ENCODE measurements at places on chromosomes 6 and 20.

DNA sequence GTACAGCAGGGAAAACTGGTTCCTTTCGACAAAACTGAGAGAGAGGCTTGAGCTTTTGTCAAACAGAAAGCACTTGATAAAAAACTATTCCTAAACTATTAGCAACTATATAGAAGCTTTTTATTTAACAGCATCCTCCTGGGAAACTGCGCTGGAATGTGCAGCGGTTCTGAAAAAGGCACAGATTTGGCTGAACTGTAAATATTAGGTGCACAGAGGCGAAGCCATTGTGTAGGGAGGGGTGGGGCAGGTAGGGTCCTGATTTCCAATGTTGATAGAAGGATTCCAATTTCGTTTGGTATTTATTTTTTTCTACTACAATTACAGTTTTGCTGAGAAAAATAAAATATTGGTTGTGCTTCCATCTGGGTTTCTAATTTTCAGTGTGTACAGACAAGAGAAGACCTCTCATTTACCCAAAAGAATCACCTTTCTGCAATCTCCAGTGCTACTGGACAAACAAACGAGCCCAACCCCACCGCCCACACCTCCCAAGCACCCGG lies 698 bp upstream of the SH3BGRL2 start:
- no peak for DNase-seq

DNA sequence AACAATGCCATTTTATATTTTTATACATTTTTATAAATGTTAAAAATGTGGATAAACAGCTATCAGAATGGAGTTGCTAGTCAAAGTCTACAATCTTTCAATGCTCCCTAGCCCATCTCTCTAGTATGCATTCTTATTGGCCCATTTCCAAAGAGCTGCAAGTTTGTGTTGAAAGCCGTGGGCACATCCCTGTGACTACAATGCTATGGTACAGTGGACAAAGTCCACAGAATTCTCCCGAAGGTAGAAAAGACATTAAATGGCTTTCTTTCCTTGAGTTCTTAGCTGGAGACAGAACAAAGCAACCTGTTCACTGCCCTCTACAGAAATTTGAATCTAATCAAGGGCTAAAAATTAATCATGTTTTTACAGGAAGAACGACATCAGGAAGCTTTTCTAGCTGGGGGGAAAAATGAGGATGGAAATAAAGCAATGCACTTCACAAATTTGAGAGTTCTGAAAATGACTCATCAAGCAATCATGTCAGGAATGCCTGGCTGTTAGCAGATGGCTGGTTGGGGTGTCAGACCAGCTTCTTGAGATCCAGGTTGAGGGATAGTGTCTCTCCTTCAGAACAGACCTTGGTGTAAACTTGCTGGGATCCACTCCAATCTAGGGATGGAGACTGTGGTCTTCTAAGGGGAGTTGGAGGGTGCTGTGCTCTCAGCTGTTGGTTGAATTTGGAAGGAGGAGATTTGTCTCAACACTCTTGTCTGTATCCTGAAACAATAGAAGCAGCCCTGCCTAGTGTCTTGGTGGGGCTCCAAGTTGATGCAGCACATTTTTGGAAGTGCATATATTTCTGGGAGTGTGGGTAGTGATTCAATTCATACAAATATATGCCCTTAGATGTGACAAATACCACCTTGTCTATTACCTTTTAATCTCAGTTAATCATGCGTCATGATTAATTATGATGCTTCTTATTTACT lies 143.4 kb upstream of the PHACTR1 start:
- peak; percentile 79 for DNase-seq

DNA sequence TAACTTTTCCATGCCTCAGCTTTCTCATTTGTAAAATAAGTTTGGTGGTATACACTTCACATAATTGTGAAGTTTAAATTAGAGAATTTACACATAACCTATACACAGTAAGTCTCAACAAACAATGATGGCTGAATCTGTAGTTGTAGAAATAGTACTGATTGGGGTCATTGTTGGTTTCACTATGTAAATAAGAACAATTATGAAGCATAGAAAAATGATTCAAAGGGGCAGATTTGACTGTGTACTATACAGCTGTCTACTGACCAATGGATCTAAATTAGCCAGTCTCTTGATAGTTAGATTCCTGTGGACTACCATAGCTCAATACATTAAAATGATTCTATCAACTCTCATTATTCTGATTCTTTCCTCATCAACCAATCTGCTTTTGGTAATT lies 181.1 kb upstream of the STXBP5 start:
- DNase-seq = no peak

- no peak for DNase-seq
Observed at GRCh38 chr20:22511943-22512910, 72.1 kb downstream of the FOXA2 start.

- no peak for DNase-seq
Observed at GRCh38 chr20:1320902-1321653, 7.9 kb downstream of the SDCBP2 start.

GRCh38 chr6:137495703-137496336 lies 1.6 kb upstream of the OLIG3 start:
- no peak for DNase-seq

- no peak for DNase-seq
Observed at GRCh38 chr6:14118446-14118845, 874 bp downstream of the CD83 start.

- DNase-seq = no peak
Observed at GRCh38 chr6:72809746-72810379, 188.0 kb downstream of the KCNQ5 start.

DNA sequence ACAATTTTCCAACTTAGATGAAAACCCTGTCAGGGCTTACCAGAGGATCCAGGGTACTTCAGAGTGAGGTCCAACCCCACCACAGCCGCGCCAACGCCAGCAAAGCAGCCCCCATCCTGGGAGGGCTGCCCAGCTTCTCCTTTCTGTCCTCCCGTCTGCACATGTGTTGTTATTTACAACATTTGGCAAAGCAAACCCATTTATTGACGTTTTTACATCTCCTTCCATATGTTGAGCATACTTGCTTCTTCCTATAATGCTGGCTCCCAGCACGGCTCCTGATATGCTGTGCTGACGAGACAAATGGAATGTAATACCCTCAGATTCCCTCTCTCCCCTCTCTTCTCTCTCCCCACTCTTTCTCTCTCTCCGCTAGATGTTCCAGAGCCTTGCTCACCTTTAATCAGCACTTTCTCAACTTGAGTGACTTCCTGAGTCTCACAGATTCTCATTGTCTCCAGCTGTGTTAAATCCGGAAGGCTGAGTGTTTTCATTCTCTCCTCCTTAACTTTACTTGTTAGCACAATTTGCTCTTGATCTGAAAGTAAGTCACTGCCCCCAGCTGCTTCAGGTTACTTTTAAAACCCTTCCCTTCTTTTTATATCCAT lies 22.7 kb downstream of the RCAN2 start:
- DNase-seq = no peak

- no peak for DNase-seq
Observed at GRCh38 chr20:54368570-54368969, 106.8 kb upstream of the DOK5 start.

- no peak for DNase-seq
Observed at GRCh38 chr20:48931527-48932374, 10.2 kb downstream of the ARFGEF2 start.

GRCh38 chr20:2051946-2052345 lies 49.7 kb upstream of the STK35 start:
- DNase-seq = no peak

DNA sequence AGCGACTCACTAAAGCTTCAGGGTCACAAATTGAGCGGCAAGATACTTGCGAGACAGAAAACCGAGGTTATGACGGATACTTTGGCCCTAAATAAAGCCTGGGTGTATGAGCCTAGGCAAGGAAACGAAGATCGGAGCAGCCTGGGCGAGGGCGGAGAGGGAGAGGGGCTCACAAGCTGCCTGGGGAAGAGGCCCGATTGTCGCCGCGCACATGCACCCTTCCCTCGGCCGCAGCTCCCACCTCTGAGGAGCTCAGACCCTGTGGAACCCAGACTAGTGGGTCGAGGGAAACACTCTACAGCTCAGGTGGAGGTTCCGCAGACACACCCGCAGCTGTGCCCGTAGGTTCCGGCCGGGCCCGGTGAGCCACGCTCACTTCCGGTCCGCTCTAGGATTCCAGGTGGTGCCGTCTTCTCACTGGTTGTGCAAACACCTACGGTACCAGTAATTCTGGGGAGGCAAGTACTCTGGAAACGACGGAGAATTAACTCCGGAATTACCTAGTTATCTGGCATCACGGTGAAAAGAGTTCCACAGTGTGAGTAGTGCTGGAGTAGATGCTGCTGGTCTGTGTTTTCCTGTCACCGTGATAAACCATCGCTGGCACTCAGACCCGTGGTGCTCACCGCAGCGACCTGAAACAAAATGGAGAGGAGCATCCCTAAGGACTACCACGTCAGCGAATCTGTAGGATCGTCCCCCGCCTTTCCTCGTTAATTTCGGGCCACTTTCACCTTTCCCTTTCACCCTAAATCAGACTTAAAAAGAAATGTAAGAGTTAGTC lies 61.5 kb downstream of the GPX5 start:
- DNase-seq = peak; percentile 92

- DNase-seq = peak; percentile 93
Observed at GRCh38 chr20:2206957-2207769, 88.6 kb upstream of the TGM3 start.

DNA sequence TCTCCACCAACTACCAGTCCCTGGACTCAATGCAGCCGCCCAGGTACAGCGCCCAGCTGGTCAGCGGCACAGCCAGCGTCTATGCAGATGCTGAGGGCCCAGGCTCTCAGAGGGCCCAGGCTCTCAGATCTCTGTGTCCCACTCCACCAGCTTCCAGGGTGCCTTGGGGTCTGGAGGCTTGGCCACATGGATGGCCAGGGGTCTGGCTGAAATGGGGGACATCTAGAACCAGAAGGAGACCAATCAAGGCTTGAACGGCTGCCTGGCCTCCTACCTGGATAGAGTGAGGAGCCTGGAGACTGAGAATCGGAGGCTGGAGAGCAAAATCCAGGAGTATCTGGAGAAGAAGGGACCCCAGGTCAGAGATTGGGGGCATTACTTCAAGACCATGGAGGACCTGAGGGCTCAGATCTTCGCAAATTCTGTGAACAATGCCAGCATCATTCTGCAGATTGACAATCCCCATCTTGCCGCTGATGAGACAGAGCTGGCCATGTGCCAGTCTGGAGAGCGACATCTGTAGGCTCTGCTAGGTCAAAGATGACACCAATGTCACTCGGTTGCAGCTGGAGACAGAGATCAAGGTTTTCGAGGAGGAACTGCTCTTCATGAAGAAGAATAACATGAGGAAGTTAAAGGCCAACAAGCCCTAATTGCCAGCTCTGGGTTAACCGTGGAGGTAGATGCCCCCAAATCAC lies 44.1 kb upstream of the GRM4 start:
- peak; percentile 37 for DNase-seq

DNA sequence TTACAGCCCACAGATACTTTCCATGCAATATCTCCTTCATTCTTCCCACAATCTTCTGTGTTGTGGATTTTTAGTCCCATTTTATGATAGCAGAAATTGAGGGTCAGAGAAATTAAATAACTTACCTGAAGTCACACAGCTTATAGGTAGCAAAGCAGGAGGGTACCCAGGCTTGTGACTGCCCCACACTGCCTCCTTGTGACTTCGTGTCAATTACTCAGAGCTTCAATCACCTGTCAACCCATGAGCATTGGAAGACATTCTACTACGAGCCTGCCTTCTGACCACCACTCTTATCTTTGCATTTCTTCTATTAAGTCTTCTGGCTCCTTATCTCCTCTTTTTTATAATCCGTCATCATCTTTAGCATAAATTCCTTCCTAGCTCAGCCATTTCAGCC lies 71.6 kb upstream of the NRSN1 start:
- DNase-seq = no peak

GRCh38 chr6:129485746-129486145 lies 224.2 kb downstream of the ARHGAP18 start:
- no peak for DNase-seq

DNA sequence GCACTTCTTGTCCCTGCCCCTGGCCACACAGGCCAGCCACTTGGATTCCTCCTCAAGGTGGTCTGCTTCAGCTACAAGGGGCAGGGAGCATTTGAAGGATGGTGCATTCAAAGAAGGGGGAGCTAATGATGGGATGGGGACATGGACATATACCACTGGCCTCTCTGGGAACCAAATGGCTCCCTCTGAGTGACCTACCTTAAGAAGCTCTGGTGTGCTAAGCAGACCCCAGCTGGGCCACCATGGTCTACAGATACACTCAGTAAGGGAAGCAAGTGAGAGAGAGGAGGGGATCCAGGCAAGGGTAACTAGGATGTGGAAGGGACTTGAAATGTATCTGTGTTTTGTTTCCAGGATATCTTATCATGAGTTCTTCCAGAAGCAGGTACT lies 62.4 kb downstream of the TTI1 start:
- peak; percentile 28 for DNase-seq

GRCh38 chr6:154514481-154514880 lies 4.0 kb upstream of the CNKSR3 start:
- no peak for DNase-seq

All from islet precursor cell (in vitro differentiated cells).